ENCODE measurements at places on chromosomes 6 and 20.

DNA sequence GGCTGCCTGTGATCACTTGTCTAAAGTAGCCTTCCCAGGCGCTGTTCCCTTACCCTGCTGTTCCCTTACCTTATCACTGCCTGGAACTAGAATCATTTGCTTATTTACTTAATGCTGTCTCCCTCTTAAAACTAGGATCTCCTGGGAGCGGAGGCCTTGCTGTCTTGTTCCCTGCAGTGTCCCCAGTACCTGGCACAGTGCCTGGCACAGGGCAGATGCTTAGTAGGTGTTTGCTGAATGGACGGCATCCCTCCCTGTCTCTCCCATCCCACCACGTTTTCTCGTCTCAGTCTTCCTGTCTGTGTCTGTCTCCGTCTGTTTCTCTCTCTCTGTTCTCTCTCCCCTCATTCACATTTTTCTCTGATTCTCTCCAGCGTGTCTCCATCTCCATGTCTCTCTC, 99.9 kb upstream of the MYL9 start:
- no peak for DNase-seq

- DNase-seq, result no peak
Measured at GRCh38 chr6:835476-836160, 142.7 kb upstream of the EXOC2 start.

DNA sequence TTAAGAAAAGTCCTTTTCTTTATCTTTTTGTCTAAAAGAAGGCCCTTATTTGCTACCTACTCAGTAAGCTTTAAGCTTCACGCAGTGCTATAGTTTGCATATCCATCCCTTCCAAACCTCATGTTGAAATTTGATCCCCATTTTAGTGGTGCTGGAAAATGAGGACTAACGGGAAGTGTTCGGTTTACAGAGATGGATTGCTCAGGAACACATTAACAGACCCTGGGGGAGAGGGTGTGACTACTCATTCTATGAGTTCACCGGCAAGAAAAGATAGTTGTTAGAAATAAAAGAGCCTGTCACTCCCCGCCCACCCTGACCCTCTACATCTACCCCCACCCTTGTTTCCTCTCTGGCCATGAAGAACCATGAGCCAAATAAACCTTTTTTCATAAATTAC, 546.2 kb downstream of the MEI4 start:
- DNase-seq, result no peak

DNA sequence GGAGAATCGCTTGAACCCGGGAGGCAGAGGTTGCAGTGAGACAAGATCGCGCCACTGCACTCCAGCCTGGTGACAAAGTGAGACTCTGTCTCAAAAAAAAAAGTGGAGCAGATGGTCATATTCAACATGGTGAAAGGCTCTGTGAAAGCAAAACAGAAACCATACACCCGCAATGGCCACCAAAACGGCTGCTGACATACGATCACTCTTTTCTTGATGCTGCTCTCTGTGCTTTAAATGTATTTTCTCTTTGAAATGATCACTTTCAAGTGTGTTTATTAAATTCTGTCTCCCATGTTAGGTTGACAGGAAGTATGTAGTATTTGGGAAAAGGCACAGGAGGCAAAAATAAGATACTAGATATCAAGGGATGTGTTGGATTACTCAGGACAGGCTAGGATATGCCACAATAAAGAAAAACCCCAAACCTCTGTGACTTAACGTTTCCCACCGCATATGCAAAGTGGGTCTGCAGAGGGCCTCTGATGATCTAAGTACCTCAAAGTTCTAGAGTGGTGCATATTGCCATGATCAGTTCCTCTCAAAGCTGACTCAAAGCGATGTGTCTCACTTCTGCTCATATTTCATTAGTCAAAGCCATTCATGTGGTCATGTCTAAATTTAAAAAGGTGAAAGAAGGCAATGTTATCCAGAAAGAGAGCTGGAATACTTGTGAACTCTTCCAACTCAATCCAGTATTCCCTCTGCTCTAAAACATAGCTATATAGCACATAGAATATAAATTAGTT, 155.1 kb upstream of the SOX4 start:
- peak; percentile 54 for DNase-seq

DNA sequence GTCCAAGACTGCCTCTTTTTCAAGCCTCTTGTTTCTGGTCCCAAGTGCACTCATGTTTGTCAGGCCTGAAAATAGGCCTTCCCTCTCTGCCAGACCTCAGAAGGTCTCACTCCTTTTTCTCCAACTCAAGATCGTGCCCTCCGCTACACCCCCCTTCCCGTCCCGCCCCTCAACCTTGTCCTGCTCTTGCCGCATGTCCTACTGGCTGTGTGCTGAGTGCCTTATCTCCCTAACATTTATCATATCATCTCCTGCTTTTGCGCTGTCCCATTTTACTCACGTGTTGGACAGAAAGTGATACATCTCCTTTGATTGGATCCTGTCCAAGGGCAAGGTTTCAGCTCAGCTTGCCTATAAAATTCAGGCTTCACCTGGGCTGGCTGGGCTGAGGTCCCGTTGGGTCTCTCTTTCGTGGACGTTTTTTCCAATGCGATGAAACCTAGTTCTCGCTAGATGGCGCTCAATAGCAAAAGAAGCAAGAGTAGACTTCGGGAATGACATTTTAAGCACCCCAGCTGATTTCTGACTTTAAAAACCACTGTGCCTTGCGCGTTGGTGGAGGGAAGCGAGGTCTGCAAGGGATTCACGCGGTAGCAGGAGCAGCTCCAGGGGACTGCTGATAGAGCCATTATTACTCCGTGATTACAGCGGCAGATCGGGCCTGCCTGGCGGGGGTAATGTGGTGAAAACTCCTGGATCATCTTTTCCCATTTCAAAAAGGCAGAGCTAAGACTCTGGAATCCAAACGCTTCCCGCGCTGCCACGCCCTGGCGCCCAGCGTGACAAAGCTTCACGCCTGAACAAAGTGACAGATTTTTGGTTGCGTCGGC, 137.6 kb downstream of the IMPG1 start:
- peak; percentile 43 for DNase-seq

DNA sequence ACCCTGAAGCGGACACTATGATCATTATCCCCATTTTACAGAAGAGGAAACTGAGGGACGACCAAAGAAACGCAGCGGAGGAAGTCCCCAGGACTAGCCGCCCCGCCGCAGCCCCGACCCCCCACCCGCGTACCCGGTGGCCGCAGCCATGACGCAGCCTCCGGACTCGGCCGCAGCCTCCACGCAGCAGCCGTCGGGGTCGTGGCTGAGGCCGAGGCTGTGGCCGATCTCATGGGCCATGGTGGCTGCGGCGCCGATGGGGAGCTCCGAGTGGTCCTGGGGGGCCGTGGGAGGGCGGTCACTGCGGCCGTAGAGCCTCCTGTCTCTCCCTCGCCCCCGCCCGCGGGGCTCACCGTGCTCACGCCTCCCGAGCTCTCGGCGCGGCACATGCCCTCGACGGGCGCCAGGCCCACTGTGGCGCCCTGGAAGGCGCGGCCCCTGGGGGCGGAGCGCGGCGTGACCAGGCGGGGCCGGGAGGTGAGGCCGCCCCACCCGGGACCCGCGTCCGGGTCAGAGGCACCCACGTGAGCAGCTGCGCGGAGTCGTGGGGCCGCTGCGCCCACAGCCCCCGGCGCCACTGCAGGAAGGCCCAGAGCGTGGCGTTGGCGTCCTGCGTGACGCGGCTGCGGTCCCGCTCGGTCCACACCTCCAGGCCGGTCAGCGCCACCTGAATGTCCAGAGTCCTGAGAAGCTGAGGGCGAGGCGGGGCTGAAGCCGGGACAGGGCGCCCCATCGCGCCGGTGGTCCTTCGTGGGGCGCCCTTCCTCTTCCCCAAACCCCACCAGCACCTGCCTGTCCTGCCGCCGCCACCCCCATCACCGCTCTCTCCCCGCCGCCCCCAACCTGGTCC, 8.4 kb downstream of the ADAM33 start:
- DNase-seq, result no peak

GRCh38 chr6:126631363-126631762, 291.4 kb downstream of the CENPW start:
- no peak for DNase-seq

GRCh38 chr6:159871906-159872305, 18.9 kb upstream of the MAS1 start:
- DNase-seq, result peak; percentile 27

- DNase-seq, result peak; percentile 26
Measured at GRCh38 chr20:54173653-54174456, at the start of gene CYP24A1. CYP24A1 (minus strand) TSS chr20:54173986; CDS start chr20:54173579, 407 bp downstream.

DNA sequence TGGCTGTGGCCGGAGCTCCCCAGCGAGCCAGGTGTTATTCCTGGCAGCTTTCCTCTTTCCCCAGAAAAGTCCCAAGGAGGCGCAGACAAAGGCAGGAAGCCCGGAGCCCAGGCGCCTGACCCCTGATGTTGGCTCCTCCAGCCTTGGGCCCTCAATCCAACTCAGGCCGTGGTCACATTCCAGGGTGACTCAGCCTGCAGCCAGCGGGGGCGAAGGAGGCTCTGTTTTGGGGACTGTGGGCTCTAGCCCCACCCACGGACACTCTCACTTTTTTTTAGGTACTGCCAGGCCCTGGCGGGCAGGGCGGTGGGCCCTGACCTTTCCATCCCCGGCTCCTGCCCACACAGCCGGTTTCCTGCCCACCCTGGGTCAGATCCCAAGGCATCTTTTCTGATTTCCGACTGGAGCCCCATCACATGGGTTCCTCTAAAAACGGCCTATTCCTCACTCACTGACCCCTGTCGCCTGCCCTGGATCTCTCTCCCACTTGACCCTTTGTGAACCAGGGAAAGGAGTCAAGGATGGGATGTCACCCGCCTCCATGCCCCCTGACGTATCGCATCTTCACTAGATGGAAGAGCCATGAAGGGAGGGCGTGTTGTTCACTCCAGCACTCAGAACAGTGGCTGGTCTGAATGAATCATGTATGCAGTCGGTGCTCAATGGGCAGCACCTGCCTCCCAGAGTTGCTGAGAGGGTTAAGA, 5.5 kb downstream of the PTGIS start:
- DNase-seq, result peak; percentile 5

DNA sequence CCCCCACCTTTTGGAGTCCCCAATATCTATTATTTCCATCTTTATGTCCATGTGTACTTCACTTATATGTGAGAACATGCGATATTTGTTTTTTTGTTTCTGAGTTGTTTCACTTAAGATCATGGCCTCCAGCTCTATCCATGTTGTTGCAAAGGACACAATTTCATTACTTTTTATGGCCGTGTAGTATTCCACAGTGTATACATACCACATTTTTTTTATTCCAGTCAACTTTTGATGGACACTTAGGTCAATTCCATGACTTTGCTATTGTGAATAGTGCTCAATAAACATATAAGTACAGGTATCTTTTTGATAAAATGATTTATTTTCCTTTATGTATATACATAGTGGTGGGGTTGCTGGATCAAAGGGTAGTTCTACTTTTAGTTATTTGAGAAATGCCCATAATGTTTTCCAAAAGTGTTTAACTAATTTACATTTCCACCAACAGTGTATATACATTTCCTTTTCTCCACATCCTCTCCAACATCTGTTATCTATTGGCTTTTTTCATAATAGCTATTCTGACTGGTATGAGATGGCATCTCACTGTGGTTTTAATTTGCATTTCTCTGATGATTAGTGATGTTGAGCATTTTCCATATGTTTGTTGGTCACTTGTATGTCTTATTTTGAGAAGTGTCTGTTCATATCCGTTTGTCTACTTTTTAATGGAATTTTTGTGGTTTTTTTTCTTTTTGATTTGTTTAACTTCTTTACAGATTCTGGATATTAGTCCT, 34.0 kb upstream of the COL10A1 start:
- DNase-seq, result no peak

GRCh38 chr6:8658416-8658815, 223.1 kb upstream of the SLC35B3 start:
- no peak for DNase-seq

DNA sequence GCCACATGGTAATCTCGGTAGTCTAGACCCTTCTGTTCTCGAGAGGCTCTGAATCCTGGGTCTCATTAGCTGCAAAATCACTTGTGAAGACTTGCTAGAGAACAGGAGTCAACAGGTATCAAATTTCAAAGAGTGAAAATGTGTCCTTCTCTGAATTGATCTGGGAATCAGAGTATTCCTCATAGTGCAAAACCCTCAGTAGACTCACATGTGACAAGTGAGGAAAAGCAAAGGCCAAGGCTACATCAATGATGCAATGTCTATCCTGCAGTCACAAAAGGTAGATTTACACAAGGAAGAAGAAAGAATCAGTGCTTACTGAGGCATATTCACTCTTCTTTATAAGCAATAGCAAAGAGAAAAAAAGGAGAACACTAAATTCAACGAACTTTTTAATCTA, 1220.0 kb upstream of the GJE1 start:
- DNase-seq, result no peak

DNA sequence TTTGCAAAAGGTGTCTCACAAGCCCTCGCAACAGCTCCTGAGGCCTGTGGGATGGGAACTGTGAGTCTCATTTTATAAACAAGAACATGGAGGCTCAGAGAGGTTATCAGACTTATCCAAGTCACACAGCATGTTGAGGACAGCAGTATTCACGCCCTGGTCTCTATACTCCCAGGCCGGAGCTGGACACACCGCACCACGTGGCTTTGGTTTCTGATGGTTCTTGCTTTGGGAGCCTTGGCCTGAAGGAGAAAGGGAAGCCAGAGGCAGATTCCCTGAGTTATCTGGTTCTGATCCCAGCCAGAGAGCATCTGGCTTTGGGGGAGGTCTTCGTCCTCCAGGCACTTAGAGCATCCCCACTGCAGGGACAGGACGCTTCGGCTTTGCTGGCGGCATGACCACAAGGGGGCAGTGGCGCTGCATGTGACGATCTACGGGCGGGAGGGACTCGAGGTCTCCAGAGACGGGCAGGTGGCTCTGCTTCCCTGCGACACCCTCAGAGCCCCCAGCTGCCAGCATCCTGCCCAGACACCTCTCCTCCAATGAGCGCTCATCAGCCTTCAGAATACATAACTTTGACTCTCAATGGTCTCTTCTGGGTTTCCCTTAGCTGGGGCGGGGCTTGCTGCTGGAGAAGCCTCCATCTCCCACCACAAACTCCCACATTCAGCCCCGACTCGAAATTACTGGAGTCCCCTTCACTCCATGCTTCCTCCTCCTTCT, 51.4 kb upstream of the SAYSD1 start:
- peak; percentile 92 for DNase-seq

DNA sequence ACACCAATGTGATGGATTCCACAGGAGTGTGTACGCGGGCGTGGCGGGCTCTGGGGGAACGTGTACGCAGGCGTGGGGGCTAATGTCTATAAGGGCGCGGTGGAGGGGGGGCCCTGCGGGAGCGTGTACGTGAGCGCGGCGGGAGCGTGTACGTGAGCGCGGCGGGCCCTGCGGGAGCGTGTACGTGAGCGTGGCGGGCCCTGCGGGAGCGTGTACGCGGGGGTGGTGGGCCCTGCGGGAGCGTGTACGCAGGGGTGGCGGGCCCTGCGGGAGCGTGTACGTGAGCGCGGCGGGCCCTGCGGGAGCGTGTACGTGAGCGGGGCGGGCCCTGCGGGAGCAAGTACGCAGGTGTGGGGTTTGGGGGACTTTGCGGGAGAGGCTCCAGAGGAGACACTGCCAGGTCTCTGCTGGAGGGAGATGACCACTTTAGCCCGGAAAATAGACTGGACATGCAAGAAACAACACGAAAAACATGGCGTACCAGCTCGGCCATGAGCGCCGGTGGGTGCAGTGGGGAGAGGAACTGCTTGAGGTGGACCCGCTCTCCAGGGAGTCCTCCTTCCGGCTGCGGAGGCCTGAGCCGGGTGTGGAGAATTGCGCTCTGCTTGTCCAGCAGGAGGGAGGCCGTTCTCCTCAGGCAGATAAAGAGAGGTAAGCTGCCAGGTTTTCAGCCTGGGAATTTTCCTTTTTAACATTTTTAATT, 27.8 kb upstream of the SMOC2 start:
- no peak for DNase-seq
